ENCODE measurements at places on chromosomes 1 and 21.
A peak's percentile ranks its signal among the peaks of the same experiment; 100 is the strongest.

- no peak for DNase-seq
Observed at GRCh38 chr1:230878591-230878990, 10.3 kb upstream of the C1orf198 start.

GRCh38 chr1:74943046-74943445 is 191.1 kb upstream of the LHX8 start:
- no peak for DNase-seq

DNA sequence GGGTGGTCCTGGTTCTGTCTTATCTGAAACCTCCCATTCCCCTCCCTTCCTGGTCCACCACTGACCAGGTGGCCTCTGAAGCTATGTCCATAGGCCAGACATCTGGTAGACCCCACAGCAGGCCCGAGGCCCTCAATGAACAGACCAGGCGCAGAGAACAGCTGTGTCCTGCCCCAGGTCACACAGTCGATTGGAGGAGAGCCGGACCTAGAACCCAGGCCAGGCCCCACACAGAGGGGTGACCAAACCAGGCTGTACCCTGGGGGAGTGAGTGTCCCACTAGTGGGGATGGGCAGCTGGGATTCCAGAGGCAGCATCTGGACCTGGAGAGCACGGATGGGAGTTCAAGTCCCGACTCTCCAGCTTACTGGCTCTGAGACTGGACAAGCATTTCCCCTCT is 29.2 kb downstream of the RNU1-1 start:
- no peak for DNase-seq

DNA sequence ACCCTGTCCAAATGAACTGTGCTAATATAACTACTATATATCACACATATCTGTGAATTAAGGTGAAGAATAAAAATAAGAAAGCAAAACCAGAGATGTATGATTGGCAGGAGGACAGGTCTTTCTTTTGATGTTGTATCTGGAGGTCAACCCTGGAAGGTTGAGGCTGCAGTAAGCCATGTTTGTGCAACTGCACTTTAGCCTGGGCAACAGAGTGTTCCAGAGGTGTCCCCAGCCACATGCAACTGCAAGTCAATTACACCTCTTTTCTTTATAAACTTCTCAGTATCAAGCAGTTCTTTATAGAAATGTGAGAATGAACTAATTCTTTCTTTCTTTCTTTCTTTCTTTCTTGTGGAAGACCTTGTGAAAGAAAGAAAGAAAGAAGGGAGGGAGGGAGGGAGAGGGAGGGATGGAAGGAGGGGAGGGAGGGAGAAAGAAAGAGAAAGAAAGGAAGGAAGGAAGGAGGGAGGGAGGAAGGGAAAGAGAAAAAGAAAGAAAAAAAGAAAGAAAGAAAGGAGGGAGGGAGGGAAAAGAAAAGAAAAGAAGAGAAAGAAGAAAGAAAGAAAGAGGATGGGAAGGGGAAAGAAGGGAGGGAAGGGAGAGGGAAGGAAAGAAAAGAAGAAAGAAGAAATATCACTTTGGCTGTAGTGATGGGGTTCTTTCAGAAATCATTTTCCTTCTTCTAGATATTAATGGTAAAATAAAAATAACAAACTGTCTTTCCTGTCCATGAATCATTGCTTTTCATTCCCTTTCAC is 54.0 kb upstream of the S1PR1 start:
- no peak for DNase-seq

DNA sequence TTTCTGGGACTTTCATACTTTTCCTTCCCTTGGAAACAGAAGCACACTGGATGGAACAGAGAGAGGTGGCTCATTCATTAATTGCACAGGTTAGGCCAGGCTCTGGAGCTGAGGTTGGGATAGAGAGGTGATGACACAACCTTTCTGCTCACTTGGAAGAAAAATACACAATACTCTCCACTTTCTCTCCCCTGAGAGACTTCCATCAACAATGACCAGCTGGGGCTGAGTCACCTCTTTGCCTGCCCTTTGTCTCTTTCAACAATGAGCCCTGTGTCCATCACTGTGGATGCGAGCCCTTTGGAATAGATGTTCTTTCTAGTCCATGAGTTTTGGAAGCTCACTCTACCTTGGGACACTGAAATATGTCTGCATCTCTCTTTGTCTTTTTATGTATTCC is 43.1 kb downstream of the ATP2B4 start:
- no peak for DNase-seq

DNA sequence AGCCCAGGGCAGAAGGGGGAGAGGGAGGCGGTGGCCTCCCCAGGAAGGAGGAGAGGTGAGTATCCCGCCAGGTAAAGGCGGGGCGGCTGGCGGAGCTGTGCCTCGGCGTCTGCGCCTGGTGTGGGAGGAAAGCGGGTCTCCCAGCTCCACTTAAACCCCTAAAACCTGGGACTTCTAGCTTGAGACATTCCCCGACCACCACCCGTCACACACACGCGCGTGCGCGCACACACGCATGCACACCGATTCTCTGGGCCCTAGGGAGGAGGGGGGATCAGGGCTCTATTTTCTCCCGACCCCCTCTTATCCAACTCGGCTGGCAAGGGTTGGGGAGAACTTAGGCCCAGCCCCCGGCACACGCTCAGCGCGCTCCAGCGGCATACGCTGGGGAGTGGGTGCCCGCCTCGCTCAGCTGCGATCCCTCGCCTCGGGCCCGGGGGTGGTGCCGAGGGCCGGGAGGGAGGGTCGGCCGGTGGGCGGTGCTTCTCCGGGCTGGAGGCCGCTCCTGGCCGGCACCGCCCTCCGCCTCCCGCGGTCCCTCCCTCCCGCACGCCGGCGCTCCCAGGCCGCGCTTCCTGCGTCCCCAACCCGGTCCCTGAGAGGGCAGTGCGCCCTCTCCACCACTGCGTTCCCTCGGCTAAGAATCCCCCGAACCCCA is at the start of gene TMEM51:
TSS of gene TMEM51 (plus strand) at position 564 of the 658 bp plus-strand sequence. CDS start 61,341 bp downstream, outside the sequence.
- peak; percentile 24 for DNase-seq

Data from activated CD4-positive, alpha-beta T cell treated with anti-CD3 and anti-CD28 coated beads, Interleukin-2, amount 50 U/mL, for 48 hours (primary cell).